ENCODE measurements at places on chromosomes 2 and 18. TPM values are rescaled to one million over a fixed set of nuclear protein-coding genes. Genes with fewer than 3 reads are reported as not detected.
A peak's percentile ranks its signal among the peaks of the same experiment; 100 is the strongest.

DNA sequence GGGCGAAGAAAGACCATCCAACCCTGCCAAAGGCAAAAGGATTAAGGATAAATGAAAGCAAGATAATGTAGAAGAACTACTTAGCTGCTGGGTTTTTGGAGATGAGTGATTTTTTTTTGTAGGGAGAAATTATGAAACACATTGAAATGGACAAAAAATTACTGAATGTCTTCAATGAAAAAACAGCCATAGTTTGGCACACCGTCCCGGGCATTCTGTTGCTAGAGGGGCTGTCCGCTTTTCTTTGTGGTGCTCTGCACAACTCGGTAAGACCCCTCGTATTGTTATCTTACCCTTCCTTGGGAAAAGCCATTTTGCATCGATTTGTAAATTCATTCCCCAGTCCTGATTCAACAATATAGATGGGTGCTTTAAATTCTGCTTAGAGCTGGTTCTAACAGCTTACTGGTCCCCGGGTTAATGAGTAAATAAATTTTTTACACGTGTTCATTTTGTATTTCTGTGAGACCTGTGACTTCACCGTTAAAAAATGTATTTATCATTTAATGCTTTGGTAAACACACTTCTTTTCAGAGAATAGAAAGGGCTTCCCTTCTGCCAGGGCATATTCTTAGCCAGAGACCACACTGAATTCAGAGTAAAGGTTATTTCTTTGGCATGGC, 912 bp upstream of the LAPTM4A start:
- no peaks in the 10 kb centered on the region for H3K27me3 ChIP-seq
- no peaks in the 10 kb centered on the region for H3K36me3 ChIP-seq
- no peak for DNase-seq
- H3K27ac ChIP-seq: peak overlapping the region; percentile 91
- H3K4me3 ChIP-seq: peak overlapping the region; percentile 69
- peaks cover 5% of the 10 kb centered on the region for H3K4me1 ChIP-seq

DNA sequence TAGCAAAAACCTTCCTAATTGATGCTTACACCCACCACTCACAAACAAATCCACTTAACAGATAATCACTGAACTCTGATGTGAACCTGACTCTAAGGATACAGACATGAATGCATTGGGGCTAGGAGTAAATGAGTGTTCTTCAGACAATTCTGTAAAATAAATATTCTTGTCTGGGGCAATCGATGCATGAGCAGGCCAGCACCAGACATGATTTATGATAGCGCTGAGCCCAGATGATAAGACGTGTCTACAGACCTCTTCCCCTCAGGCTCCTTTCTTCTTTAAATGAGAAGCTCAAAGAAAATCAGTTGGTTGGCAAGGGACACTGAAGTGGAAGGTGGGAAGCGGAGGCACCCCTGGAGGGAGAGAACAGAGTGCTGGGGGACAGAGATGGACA, 27.3 kb upstream of the BIN1 start:
- no peak for DNase-seq
- no peaks in the 10 kb centered on the region for H3K4me1 ChIP-seq
- no peak overlapping the region for H3K27ac ChIP-seq
- H3K27me3 ChIP-seq: no peaks in the 10 kb centered on the region
- no peak overlapping the region for H3K4me3 ChIP-seq

DNA sequence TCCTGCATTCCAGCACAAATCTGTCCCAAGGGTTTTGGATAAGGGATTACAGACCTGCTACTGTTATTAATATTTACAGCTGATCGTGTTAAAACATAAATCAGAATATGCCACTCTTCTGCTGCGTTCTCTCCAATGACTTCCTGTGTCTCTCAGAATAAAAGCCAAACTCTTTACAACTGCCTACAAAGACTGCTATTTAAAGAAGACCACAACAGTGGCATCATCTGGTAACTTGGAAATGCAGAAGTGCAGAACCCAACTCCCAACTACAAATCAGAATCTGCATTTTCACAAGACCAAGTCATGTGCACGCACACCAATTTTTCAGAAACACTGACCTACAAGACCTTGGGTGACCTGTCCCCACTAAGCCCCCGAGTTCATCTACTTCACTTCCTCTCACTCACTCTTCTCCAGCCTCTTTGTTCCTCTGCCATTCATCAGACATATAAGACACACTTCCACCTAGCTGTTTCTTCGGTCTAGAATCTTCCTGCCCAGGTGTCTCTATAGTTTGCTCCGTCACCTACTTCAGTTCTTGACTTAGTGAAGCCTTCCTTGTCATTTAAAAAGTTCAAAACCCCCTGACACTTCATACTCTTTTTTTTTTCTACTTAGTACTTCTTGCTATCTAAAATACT, 36.0 kb downstream of the CHN1 start:
- peak; percentile 25 for DNase-seq
- no peak overlapping the region for H3K4me3 ChIP-seq
- no peaks in the 10 kb centered on the region for H3K4me1 ChIP-seq
- no peaks in the 10 kb centered on the region for H3K36me3 ChIP-seq

GRCh38 chr2:11242542-11243174, 87.4 kb downstream of the SLC66A3 start:
- no peaks in the 10 kb centered on the region for H3K36me3 ChIP-seq
- H3K4me1 ChIP-seq: no peaks in the 10 kb centered on the region
- no peaks in the 10 kb centered on the region for H3K27me3 ChIP-seq
- no peak overlapping the region for H3K4me3 ChIP-seq
- no peak overlapping the region for H3K27ac ChIP-seq

GRCh38 chr2:145638675-145639074, 1118.8 kb upstream of the ZEB2 start:
- no peaks in the 10 kb centered on the region for H3K36me3 ChIP-seq
- no peak for DNase-seq
- H3K4me1 ChIP-seq: no peaks in the 10 kb centered on the region
- no peak overlapping the region for H3K27ac ChIP-seq

DNA sequence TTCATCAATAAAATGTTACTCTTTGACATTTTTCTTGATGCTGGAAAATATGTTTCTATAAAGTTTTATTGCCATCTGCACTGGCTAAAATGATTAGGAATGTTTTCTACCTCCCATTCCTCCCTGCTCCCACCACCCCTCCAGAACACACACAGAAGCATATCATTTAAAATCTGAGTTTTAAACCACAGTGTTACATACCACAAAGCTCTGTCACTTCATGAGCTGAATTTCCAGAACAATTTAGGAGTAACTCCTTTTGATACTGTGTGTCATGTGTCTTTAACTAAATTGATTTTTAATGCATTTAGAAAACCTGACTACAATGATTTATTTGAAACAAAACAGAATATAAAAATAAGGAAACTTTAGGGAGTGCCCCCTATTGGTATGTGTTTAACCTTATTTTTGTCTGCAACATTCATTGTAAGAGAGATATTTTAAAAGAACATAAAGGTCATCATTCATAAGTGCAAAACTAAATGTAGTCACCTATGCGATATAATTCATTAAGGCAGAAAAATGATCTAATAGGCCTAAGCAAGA, 52.0 kb downstream of the FEZ2 start:
- H3K27ac ChIP-seq: no peak overlapping the region
- H3K4me3 ChIP-seq: no peak overlapping the region
- H3K36me3 ChIP-seq: peaks cover 13% of the 10 kb centered on the region
- DNase-seq: no peak
- no peaks in the 10 kb centered on the region for H3K27me3 ChIP-seq
- H3K4me1 ChIP-seq: peaks cover 12% of the 10 kb centered on the region

GRCh38 chr18:24843123-24843522, 382.7 kb downstream of the HRH4 start:
- H3K36me3 ChIP-seq: no peaks in the 10 kb centered on the region
- DNase-seq: no peak
- no peaks in the 10 kb centered on the region for H3K4me1 ChIP-seq
- no peak overlapping the region for H3K4me3 ChIP-seq
- no peak overlapping the region for H3K27ac ChIP-seq

DNA sequence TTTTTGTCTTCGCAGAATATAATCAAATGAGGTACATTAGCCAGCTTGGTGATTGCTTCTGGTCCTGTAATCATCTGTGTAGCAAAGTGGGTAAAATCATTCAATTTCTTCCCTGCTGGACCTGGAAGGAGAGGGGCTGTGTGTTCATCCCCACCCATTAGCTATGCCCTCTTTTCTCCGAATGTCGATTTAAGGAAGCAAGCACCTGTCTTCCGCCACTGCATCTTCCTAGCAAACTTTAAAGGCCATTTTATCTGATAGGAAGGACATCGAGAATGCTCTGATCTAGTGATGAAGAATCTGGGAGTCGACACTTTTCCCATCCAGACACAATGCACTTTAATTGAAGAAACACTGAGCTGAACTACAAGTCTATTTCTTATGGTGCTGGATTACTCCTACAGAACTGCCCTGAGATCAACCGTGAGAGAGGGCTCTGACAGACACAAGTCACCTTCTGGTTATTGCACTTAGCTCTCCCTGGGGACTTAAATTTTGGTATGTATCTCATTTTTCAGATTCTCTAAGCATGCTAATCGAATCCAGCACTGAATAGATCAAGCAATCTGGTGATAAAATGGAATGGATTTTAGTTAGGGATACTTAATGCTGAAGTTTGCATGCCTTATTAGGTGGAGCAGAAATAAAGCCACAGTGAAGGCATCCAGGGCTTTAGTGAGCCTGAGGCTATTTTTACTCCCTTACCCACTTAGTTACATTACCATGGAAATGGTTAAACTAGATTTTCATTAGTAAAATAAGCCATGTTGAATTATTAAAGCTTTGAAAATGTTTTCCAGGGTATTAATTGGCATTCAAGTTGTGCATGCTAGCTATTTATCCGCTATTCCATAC, 1.3 kb downstream of the NYAP2 start:
- no peaks in the 10 kb centered on the region for H3K36me3 ChIP-seq
- no peak for DNase-seq
- H3K27ac ChIP-seq: no peak overlapping the region
- no peak overlapping the region for H3K4me3 ChIP-seq
- no peaks in the 10 kb centered on the region for H3K4me1 ChIP-seq

Gene SKOR2
- under 0.01 TPM for polyA plus RNA-seq

Gene TYMS
- polyA plus RNA-seq: 17.8 TPM

Gene HOXD13
- 0.11 TPM for polyA plus RNA-seq

Gene APLF
- 2.4 TPM for polyA plus RNA-seq

Measured in thymus (tissue), 14 donors.